CD4-positive, alpha-beta T cell treated with Interleukin-12 subunit alpha and Interleukin-12 subunit beta, for 1 hour (primary cell): ENCODE measurements at places on chromosomes 5 and 9.

DNA sequence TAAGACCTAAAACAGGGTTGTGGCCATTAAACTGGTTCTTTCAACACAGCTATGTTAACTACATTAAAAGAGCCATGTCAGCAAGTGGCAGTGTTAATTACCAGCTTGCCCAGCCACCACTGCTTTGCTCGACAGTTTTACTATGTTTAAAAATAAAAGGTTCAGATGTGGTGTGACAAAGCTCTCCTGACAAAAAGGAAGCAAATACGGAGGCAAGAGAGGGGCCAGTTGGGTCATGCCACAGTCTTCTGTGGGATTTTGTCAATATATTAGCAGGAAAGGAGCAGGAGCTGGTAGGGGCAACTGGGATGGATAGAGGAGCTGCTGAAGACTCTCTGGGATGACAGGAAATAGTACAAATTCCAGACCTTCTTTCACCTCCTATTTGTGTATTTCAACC, 113.5 kb upstream of the PCA3 start:
- no peak for DNase-seq

DNA sequence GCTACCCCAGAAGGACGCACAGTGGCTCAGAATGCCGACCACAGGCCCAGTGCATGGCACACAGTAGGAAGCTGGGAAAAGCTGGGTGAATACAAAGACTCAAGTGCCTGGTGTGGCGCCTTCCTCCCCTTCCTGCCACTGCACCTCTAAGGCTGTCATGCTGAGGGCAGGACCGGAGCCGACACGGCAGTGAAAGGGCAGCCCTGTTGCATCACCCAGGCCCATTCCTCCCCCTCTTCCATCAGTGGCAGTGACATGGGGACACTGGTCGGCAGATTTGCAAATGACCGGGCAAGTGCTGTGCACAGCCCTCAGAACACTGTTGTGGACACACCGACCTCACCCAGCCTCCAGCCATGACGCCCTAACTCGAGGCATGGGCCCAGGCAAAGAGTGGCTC, 84.0 kb downstream of the STK10 start:
- DNase-seq: no peak

- DNase-seq: no peak
Observed at GRCh38 chr9:16996901-16997491, 126.5 kb upstream of the BNC2 start.

- DNase-seq: no peak
Observed at GRCh38 chr9:91604451-91605179, 181.0 kb upstream of the NFIL3 start.

DNA sequence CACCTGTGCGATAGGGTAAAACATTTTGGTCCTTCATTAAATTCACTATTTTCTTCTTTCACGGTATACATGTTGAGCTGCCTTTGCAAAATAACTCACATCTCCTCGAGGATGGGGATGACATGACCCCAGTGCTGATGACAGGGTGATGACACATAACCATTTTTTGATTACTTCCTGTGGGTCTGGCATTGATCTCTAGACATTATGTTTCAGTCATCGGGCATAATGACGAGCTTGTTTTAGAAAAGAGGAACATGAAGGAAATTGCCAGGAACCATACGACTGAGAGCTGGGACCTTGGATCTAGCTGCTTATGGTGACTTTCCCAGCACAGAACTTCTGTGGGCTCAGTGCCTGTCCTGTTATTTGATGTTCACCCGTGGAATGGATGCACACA, 25.2 kb downstream of the COL5A1 start:
- no peak for DNase-seq

GRCh38 chr9:4371108-4371507, 71.2 kb upstream of the GLIS3 start:
- no peak for DNase-seq

DNA sequence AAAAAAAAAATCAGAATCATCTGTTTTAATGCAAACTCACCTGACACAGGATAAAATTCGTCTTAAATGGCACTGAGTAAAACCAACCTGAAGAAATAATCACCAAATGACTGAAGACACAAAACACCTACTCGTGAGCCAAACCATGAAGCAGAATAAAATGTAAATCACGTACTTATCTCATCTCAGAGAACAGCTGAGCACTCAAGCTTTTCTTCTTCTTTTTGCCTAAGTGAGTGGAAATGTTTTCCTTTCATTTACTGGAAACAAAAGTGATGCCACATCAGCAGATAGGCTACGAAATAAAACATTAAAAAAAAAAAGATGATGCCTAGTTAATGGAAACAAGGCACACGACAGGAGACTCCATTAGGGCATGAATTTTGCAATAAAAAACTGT, 36.4 kb downstream of the ATPSCKMT start:
- DNase-seq: no peak

- DNase-seq: peak; percentile 64
Observed at GRCh38 chr5:72818866-72819534, 2.5 kb downstream of the TNPO1 start.

DNA sequence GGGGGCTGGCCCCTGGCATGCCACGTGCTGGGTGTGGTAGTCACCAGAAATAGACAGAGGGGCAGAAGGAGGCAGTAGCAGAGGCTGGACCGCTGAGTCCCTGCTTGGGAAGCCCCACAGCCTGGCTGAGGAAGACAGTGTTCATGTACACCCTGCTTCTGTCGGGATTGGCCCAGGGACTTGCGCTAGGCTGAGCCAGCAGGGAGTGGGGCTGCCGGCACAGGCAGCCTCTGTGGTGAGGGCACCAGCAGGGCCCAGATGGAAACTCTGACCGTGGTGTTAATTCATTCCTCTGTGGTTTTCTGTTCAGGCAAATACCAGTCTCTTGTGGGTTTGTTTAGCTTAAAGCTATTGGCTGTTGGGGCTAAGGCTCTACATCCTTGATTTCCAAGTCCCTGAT, 108.6 kb upstream of the RAD23B start:
- no peak for DNase-seq

DNA sequence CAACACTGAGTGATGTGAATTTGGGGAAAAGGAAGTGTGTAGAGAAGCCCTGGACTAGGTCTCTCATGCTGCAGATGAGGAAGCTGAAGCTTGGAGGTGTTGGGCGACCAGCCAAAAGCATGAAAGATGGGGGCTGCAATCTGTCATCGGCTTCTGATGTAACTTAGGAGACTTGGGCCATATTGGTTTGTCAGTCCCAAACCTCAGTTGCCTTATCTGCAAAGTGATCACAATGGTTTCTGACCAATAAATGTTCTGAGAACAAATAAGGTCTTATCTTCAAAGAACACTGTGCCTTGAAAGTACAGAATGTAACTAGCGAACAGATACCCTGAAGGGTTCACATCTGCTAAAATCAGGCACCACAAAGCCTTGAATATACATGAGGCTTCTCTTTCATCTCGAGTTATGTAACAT, 198.4 kb upstream of the NR3C1 start:
- no peak for DNase-seq

DNA sequence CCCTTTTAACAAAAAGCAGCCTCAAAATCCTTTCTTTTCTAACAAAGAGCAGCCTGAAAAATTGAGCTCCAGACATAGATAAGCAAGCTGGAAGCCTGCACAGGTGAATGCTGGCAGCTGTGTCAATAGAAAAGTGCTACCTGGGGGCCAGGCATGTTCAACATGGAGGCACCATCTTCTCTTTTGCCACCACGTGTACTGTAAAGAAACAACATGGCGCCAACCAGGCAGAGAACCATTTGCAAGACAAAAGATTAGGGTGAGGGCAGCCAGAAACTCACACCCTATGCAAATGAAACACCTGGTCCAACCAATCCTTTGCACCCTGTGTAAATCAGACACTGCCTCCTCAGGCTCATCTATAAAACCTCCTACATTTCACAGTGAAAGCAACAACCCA, 96.0 kb downstream of the ACTL7B start:
- no peak for DNase-seq
